ENCODE measurements at places on chromosomes 5 and 9.
A peak's percentile ranks its signal among the peaks of the same experiment; 100 is the strongest.

- DNase-seq: no peak
Measured at GRCh38 chr9:76893395-76893932, 12.4 kb downstream of the PRUNE2 start.

- DNase-seq: no peak
Measured at GRCh38 chr5:95939465-95939864, 22.2 kb downstream of the ELL2 start.

DNA sequence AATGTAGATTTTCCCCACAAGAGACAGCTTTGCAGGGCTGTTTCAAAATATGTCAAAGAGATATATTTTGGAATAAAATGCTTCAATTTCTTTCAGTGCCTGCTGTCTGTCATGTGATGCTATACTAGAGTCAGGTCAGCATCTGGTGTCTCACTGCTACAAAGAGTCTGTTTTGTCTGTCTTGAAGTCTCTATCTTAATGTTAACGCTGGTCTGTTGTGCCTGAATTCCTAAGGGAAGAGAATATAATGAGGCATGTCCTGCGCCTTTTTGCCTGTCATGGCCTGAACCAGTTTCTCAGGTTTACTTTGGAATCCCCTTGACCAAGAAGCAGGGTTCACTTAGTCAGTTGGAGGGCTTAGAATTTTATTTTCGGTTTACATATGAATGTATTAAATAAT, 176.4 kb downstream of the PDZD2 start:
- DNase-seq: no peak

GRCh38 chr9:5231212-5231611, at the start of gene INSL4:
TSS of gene INSL4 (plus strand) at chr9:5231419. CDS start at chr9:5231524, 105 bp downstream.
- no peak for DNase-seq

DNA sequence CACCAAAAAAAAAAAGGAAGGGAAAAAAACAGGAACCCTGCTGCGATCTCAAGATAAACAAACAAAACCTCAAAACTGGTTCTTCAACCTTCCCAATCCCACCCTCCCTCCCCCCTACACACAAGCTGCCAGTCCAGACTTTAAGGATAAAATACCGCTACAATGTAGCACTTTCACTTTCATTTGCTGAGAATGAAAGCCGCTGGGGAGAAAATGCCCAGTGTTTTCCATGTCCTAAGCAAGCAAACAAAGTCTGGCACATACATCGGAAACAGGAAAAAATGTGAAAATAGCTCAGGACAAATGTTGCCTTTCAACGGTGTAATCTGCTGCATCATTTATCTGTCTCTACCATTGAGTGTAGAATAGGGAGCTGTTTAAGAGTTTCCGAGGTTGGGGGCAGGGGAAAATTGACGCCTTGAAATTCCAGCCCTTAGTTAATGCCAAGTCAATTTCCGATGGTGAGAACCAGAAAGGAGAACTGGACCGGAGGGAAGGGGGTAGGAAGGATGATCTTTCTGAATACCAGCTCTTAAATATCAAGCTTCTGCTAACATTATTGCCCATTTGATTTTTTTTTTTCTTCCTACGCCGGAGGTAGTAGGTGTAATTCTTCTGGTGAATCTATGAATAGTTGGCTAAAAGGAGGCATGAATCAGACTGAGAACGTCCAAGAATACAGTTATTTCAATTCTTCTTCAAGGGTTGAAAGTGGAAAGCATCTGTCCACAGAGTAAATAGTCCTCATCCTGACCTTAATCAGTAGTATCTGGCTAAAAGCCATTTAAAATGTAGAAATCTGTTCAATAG, 1.2 kb upstream of the ADAMTS6 start:
- peak; percentile 25 for DNase-seq

- DNase-seq: no peak
Measured at GRCh38 chr5:36304095-36304805, 2.5 kb upstream of the RANBP3L start.
